ENCODE measurements at places on chromosomes 13 and 19.

- DNase-seq: no peak
Measured at GRCh38 chr13:50529154-50529882, 314.2 kb downstream of the DLEU7 start.

- DNase-seq: no peak
Measured at GRCh38 chr19:33552928-33553279, 31.3 kb upstream of the PEPD start.

DNA sequence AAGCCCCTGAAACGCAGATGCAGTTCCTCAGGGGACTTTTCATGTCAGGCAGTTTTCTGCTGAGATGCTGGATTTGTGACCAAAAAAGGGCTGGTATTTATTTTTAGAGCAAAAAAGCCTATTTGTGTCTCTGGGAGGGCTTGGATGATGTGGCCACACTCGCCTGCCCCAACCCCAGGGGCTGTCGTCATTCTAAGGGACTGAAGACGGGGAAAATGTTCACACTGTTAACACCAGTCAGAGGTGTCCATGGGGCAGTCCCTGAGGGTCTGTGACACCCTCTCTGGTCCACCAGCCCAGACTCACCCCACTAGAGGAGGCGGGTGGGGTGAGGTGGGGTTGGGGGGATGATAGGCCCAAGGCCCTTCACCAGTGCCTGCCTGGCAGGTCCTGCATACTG lies 15.9 kb upstream of the EPHX3 start:
- DNase-seq: no peak

DNA sequence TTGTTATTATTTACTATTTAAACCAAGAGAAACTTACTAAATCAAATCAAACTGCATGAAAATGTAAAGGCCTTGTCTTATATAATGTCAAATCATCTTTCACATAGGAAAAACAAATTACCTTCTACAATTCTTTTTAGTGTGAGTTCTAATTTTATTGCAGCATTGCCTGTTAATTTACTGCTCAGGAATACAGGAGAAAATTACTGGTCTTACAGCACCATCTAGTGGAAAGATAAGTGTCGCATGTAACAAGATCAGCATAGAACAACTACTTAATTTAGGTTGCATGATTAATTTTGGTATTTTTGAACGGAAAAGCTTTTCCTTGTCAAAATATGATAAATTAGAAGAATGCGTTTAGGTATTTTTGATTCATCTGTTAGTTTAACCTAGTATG lies 502.7 kb downstream of the UQCRFS1 start:
- DNase-seq: peak; percentile 27

GRCh38 chr13:79429309-79429708 lies 23.3 kb upstream of the RBM26 start:
- no peak for DNase-seq

GRCh38 chr19:32471095-32471494 lies 65.5 kb downstream of the DPY19L3 start:
- DNase-seq: no peak

DNA sequence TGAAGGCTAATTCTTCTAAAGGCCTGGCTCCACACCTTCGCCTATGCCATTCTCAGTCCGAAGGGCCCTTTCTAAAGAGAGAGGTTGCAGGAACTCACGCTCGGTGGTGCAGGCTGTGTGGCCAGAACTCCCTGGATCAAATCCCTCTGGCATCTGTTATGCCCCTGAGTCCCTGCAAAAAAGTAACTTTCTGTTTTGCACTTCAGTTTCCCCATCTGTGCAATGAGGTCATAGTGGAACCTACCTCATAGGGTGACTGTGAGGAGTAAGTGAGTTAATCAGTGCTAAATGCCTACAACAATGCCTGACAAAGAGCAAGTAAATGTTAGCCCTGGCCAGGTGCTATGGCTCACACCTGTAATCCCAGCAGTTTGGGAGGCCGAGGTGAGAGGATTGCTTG lies 7.3 kb downstream of the IGSF23 start:
- DNase-seq: no peak

- DNase-seq: no peak
Measured at GRCh38 chr19:40193587-40193849, 2.3 kb downstream of the MAP3K10 start.

DNA sequence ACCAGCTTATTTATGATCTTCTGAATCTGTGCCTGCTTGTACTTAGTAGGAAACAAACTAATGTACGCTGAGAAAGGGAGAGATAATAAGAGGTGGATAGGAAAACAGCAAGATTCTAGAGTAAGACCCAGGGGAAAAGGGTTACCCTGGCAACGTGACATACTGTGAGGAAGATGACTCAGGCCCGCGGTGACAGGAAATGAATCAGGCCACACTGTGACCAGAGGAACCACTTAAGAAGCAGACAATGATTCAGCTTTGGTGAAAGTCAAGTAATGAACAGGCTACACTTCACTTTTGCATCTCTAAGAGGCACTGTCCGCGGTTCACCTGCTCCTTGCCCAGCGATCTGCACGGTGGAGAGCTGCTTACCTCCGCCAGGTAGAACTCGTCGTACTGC lies 158.2 kb downstream of the NALCN start:
- DNase-seq: no peak

DNA sequence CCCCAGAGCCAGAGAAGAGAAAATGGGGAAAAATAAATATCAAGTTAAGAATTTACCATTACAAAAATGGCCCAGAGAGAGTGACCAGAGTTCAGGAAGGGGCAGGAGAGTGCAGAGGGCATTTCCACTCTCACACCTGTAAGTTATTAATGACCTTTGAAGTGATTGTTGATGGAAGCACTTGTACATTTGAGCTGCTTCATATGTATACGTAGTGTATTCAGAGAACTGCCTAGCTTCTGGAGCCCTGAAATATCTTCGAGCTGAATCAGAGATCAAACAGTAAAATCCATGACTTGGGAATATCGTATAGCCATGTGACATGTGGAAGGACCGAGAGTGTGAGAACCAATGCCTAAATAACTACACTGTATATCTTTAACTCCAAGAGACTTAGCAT lies 49.2 kb upstream of the PCCA start:
- DNase-seq: no peak

- no peak for DNase-seq
Measured at GRCh38 chr13:20882206-20882605, 20.3 kb downstream of the XPO4 start.

GRCh38 chr19:7868671-7869452 lies 5.3 kb downstream of the PRR36 start:
- DNase-seq: peak; percentile 84

GRCh38 chr13:61727767-61728166 lies 312.1 kb upstream of the PCDH20 start:
- DNase-seq: no peak

DNA sequence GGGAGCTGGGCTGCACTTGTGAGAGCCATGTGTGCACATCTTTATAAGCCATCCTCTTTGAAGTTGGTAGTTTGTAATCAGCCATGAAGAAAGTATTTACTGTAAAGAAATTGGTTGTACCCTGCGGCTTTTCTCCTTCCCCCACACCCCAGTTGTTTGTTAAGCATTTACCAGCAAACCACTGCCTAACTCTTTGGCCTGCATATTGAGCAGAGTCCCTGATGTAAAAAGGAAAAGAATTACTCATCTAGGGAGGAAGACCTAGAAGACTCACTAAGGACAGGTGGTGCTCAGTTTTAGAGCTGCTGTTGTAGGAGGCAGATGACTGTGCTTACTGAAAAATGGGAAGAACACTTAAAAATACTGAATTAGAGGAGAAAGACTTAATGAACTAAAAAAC lies 245.3 kb downstream of the PCCA start:
- no peak for DNase-seq

- no peak for DNase-seq
Measured at GRCh38 chr13:42643076-42643475, 69.1 kb downstream of the TNFSF11 start.

DNA sequence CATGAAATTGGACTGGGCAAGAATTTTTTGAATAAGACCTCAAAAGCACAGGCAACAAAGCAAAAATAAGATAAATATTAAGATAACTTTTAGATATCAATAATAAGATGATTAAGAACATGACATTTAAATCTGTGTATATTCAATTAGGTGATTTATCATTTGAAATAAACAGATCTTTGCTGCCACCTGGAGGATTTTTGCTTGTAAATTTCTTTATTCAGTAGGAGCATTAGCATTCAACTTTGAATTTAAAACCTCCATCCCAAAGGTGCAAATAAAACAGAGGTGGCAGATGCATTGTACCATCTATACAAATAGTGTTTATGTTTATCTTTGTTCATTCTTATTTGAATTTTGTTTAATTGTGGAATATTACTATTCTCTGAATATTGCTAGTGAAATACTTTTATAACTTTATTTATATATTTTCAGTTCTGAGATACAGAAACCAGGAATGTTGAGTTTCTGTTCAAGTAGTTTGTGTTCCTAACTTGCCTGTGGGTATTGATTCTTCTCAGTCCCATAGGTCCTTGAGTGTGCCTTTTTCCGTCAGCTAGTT lies 20.9 kb downstream of the COG6 start:
- no peak for DNase-seq

- DNase-seq: no peak
Measured at GRCh38 chr19:39352381-39353255, 10.4 kb downstream of the SAMD4B start.

GRCh38 chr13:74452176-74452575 lies 318.0 kb upstream of the KLF12 start:
- DNase-seq: no peak

GRCh38 chr19:32168111-32168510 lies 177.3 kb upstream of the ZNF507 start:
- DNase-seq: no peak

DNA sequence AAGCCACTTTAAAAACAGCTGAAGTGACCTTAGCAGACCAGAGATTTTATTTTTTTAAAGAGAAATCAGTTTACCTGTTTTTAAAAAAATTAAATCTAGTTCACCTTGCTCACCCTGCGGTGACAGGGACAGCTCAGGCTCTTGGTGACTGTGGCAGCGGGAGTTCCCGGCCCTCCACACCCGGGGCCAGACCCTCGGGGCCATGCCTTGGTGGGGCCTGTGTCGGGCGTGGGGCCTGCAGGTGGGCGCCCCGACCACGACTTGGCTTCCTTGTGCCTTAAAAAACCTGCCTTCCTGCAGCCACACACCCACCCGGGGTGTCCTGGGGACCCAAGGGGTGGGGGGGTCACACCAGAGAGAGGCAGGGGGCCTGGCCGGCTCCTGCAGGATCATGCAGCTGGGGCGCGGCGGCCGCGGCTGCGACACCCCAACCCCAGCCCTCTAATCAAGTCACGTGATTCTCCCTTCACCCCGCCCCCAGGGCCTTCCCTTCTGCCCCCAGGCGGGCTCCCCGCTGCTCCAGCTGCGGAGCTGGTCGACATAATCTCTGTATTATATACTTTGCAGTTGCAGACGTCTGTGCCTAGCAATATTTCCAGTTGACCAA lies 10.8 kb downstream of the PLPPR3 start:
- DNase-seq: no peak

GRCh38 chr13:35179920-35180663 lies 238.0 kb downstream of the NBEA start:
- DNase-seq: no peak

DNA sequence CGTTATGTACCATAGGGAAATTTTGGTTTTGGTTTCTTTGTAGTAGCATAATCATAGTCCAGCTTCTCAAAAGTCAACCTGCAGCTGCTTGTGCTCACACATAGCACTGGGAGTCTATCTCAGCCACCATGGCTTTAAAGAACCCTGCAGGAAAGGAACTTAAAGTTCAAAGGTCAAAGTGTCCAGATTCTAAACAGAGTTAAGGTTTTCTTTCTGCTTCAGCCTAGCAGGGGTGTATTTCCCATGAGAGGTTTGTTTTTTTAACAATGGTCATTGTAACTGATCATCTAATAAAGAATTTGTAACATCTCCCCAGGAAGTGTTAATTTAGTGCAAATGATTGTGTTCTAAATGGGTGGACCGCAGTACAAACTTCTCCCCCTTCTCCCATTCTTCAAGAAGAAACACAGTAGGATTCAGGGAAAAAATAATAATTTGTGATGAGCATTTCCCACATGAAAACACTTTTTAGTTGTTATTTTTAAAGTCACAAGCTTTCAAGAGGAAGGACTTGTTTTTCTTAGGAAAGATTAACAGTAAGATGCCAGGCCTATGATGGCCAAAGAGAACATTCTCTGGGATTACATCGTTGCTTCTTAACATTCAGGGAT lies 168.0 kb downstream of the EFNB2 start:
- no peak for DNase-seq

GRCh38 chr13:114241918-114242317 lies 7.2 kb downstream of the CDC16 start:
- DNase-seq: no peak

DNA sequence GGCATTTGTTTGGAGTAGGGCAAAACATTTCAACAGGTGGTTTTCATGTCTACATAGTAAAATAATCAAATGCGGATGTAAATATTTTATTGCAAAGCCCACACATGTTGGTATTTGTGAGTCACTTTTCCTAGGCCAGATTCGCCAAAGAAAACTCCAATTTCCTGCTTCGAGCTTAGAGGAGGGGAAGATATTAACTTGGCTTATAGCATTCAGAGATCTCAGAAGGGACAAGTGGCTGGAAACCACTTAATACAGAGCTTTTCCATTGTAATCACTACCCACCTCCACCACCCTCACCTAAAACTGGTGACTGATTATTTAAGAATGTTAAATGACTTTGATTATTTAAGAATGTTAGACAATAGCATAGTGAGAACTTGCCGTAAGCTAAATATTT lies 530.6 kb upstream of the SPRY2 start:
- no peak for DNase-seq

DNA sequence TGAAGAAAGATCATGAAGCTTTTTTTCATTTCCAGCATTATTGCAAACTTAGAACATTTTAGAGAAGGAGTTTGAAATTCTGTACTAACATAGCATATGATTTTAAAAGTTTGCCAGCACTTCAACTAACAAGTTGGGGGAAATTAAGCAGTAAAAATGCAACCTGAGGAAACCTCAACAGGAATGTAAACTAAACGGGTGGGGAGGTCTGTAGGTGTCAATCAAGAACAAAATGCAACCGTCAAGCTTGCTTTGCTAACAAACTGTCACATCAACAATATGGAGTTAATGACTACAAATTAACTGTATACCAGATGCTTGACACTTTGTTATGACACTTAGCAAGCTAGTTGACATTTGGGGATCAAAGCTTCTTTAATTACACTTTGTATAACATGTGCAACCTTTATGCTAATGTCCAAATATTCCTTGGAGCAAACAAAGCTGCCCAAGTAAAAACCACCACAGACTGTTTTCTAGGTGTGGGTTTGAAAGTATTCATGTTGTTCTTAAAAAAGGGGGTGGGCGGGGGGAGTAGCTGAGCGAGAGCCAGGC lies 52.1 kb downstream of the DACH1 start:
- no peak for DNase-seq

Data from T-helper 2 cell (primary cell).